ENCODE measurements at places on chromosomes 11 and 22.

DNA sequence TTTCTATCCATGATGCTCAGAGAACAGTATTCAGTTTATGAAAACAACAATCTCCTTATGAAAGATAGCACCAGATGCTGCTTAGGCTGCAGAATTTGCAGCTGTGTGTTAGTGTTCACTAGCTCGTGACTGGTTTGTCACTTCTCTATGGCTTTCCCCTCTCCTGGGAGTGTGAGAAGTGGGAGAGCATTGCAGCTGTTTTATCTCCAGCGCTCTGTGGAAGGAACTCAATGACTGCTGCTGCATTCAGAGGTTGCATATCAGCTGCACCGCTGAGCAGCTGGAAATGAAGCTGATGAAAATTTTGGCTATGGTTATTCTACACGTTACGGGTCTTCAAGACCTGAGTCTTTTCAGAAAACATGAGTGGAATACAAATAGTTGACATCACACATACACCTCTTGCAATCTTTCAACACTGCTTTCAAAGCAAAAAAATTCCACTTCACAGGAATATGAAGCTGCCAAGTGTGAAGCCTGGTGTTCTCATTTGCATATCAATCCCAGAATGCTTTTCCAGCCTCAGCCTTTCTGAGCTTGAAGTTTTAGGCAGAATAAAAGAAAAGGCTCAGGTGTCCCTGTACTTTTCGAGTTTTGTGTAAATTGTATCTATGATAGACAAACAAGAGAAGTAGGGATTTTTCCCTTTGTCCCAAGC lies 149.3 kb upstream of the DDI1 start:
- DNase-seq: no peak

DNA sequence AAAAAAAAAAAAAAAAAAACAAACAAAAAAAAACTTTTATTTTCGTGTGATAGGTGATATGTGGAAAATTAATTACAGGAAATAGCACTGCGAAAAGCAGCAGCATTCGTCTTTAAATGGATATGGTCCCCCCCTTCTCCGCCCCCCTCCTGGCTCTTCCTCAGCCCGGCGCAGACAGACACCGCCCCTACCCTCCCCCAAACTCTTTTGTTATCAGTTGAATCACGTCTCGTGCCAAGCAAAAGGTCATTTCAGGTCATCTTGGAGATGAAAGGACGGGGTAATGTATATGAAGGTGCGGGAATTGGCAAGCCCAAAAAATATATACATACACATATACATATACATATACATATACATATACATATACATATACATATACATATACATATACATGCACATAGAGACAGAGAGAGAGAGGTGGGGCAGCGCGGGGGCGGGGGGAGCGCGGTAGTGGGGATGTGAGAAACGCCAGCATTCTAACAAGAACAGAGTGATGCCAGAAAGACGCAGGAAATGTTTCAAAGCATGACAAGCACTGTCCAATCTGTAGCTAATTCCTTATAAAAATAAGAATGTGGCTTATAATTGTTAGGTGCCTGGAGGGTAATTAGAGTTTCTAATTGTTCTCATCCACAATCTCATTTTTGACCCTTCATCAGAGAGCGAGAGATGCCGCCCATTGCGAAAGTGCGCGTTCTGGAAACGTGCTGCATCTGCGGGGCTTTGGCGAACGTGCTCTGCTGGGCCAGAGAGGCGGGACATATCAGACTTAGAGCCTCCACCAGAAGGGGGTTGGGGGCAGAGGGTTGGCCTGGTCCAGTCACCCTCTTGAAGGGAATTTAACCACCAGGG lies 214.5 kb upstream of the UBASH3B start:
- no peak for DNase-seq

- peak; percentile 84 for DNase-seq
Measured at GRCh38 chr22:50190182-50190940, 4.6 kb downstream of the TRABD start.

DNA sequence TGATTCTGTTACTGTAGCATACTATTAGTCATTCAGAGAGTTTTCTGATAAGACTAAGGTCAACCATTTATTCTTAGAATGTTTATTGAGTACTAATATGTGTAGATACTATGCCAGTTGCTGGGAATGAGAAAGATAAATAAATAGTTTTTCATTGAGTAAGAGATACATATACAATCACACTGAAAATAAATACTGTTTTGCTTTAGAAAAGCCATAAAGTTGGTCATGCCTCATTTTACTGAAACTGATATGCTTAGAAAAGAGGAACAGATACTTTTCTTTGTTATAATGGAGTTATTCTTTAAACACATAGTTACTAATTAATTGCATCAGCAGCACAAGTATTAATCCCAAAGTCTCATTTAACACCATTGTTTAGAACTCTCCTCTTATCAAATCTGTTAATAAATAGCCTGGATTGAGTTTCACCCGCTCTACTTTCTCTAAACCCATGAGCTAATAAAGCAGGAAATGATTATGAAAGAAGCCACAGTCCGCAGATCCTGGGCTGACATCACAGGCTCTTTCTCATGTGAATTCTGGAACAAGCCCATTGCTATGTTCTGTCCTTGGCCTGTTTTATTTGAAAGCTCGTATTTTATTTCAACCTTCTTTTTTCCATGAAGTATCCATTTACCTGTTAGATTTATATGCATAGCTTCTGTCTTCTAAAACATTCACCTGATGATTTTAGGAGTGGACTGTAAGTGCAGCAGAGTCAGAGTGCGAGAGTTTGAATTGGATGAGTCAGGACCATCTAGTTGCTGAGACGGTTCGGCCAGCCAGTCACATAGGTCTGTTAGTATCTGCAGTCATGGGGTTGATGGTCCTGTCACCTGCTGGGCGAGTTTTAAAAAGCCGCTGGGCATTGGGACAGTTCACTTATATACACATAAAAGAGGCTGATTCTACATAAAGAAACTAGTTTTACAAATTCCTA lies 35.5 kb downstream of the PIWIL4 start:
- no peak for DNase-seq

DNA sequence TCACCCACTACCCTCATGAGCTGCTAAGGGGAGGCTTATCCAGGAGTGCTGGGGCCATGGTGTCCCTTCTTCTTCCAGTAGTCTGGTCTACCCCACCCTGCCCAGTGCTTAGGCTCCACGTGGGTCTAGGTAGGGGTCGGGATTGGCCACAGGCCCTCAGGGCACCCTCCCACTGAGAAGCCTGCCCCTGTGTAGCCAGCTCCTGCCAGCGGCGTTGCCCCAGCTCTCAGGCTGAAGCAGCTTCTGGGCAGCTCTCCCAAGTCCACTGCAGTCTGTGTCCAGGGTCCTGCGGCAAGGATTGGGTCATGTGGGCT lies 24.0 kb upstream of the RIC3 start:
- no peak for DNase-seq

GRCh38 chr11:14567064-14567651 lies 47.0 kb upstream of the PSMA1 start:
- DNase-seq: no peak

- DNase-seq: no peak
Measured at GRCh38 chr11:60719391-60719790, 5.1 kb upstream of the MS4A18 start.

DNA sequence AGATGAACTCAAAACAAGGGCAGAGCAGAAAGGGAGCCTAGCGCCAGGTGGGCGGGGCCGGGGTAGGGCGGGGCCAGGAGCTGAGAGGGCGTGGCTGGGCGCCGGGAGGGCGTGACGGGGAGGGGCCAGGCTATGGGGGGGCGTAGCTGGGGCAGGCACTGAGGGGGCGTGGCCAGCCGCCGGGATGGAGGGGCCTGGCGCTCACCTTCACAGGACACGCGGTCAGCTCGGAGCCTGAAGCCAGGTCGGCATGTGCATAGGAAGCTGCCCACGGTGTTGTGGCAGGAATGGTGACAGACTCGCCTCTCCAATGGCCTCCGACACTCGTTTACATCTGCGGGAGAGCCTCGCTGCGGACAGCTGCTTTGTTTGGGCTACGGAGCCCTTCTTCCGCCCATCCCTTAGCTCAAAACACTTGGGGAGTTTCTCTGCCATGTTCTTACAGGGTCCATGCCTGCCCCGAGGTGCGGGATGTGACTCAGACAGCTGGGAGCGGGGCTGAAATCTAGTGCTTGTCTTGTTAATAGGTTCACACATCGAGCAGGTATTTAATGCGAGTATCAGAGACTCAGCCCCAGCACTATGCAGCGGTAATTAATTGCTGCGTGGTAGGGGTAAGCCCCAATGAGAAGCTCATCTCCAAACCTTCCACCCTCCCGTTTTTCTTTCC lies 13.4 kb downstream of the VWCE start:
- no peak for DNase-seq

GRCh38 chr11:96339706-96340554 lies 3.1 kb downstream of the MAML2 start:
- DNase-seq: no peak

DNA sequence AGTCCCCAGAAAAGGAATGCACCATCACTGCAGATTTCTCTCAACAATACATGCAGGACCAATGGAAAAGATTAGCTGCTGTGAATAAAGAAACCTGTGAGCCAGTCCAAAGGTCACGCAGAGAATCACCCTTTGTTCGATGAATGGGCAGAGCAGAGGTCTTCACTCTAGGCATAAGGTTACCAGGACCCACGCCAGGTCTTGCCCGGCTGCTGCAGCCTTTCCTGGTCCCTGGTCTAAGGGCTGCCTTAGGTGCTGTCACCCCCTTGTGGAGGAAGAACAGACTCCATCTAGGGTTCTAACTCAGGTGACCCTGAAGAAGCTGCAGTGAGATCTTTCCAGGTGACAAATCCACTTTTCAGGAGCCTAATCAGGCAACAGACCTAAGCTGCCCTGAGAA lies 29.0 kb upstream of the NAP1L4 start:
- peak; percentile 29 for DNase-seq

DNA sequence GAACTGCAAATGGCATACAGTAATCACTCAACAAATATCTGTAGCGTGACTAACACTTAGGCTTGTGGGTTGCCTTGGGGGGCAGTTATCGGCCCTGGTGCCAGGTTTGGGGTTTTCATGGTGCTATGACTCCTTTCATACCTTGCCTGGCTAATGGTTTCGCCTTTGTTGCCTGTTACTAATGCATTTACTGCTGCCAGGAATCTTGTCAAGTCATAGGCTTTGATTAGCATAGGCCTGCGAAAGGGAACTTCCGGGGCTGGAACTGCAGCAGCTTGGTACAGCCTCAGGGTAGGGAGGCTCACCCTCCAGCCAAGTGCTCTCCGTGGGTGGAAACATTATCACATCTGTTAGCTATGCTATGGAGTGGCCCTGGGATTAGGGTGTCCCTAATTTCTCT lies 13.2 kb downstream of the SLC25A18 start:
- no peak for DNase-seq

DNA sequence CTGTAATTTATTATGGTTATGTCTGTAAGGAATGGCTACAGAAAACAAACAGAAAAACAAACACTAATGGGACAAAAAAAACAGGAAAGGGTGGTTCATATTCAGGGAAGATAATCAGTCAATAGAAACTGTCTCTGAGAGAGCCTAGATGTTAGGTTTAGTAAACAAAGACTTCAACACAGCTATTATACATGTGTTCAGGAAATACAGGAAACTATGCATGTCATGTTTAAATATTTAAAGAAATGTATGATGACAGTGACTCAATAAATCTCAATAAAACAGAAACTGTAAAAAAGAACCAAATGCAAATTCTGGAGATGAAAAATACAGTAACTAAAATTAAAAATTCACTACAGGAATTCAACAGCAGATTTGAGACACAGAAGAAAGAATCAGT lies 76.0 kb downstream of the PACS1 start:
- no peak for DNase-seq

DNA sequence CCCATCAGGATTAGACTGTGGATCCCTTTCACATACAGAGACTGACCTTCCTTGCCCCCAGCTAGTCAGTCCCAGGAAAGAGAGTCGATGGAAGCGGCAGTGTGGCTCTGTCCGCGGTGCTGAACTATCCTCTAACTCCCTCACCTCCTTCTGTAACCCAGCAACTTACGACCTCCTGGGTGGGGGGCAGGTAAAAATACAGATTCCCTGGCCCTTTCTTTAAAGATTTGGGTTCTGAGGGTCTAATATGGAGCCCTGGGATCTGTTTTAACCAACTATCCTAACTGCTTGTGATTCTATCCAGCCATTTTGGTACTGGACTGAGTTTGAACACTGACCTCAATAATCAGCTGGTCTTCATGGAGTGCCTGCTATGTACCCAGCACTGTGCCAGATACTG lies 23.2 kb downstream of the MFNG start:
- no peak for DNase-seq

DNA sequence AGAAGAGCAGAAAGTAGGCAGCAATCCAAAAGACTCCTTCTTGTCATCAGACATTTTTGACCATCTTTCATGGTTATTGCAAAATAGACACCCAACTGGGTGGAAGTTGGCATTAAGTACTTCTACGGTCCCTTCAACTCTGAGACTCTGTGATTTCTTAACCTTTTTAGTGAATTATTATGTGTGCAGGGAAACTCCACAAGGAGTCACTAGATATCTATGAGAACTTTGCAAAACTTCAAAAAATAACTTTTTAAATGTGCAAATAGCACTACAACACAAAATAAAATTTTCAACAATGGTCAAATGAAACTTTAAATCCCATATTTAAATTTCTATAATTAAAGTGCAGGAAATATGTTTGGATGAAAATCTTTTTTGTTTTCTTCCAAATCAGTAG lies 88.7 kb downstream of the SLC17A6 start:
- DNase-seq: no peak

- no peak for DNase-seq
Measured at GRCh38 chr11:33366918-33367317, 109.7 kb downstream of the HIPK3 start.

DNA sequence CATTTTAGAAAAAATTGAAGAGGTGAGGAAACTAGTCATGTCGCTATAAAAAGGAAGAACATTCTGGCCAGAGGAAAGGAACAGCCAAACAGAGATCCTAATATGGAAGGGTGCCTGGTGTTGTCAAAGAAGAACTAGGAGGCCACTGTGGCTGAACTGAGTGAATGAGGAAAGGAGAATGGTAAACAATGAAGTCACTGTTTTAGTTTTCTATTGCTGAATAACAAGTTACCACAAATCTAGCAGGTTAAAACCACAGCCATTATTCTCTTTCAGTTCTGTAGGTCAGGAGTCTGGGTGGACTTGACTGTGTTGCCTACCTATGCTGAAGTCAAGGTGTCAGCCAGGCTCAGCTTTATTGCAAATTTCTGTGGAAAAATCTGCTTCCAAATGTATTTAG lies 549.3 kb upstream of the CCDC90B start:
- DNase-seq: no peak

Data from central memory CD4-positive, alpha-beta T cell (primary cell).